ENCODE measurements at places on chromosomes 3 and 15. TPM values are rescaled to one million over a fixed set of nuclear protein-coding genes. Genes with fewer than 3 reads are reported as not detected.

DNA sequence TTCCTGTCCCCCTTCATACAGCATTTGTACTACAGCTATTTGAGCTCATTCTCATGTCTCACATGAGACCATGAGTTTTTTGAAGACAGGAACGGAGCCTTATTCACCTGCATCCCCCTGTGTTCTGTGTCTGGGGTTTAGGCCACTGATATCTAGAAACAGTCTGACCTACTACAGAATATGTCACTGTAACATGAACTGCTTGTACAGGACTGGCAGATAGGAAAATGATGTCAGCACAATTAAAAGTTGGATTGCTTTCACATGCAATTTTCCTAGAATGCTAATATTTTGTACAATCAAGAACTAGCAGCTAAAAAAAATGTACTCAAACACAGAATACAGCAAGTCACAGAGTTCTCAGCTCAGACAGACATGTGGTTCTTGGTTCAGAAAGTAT lies 90.8 kb upstream of the FGF12 start:
- peaks cover 52% of the 10 kb centered on the region for H3K4me1 ChIP-seq
- H3K27ac ChIP-seq: peak overlapping the region; percentile 94
- no peaks in the 10 kb centered on the region for H3K36me3 ChIP-seq
- peak overlapping the region; percentile 25 for H3K4me3 ChIP-seq
- H3K27me3 ChIP-seq: peaks cover 2% of the 10 kb centered on the region

DNA sequence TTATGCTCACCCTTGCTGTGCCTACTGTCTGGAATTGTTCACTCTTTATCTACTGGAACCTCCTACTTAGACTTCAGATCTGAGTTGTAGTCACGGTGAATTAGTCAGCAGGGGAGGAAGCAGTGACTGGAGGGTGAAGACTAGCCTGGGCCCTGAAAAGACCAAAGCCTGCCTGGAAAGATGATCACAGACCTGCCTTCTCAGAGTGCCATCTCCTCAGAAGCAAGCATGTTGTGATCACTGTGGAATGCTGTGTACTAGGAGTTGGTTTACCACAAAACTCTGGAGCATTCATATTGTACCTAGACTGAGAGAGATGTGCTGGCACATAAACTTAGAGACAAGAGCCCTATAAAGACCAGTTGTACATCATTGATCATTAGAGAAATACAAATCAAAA lies 100.7 kb upstream of the SCN10A start:
- no peaks in the 10 kb centered on the region for H3K36me3 ChIP-seq
- no peak for DNase-seq
- no peaks in the 10 kb centered on the region for H3K4me1 ChIP-seq
- no peak overlapping the region for H3K27ac ChIP-seq

DNA sequence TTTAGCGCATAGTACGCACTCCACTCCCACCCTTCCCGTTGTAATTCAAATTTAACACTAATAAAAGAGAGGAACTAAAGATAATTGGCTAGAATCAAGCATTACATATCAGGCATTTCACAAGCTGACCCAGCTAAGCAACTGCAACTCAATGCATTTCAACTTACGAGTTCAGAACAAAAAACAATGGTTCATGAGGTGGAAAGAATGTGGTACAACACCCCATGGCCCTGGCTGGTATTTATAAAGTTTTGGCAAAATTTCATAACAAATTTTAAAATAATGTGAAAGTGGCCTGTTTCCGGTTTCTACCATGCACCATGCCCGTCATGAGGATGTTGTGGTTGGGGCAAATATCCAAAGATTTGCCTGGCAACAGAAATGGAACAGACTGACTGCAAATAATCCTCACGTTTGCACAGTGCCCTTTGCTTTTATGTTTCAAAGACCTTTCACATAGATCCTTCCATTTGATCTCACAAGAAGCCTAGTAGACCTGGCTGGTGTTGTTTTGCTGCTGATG lies 455.3 kb upstream of the NR2F2 start:
- H3K27me3 ChIP-seq: peaks cover 7% of the 10 kb centered on the region
- DNase-seq: peak; percentile 66

DNA sequence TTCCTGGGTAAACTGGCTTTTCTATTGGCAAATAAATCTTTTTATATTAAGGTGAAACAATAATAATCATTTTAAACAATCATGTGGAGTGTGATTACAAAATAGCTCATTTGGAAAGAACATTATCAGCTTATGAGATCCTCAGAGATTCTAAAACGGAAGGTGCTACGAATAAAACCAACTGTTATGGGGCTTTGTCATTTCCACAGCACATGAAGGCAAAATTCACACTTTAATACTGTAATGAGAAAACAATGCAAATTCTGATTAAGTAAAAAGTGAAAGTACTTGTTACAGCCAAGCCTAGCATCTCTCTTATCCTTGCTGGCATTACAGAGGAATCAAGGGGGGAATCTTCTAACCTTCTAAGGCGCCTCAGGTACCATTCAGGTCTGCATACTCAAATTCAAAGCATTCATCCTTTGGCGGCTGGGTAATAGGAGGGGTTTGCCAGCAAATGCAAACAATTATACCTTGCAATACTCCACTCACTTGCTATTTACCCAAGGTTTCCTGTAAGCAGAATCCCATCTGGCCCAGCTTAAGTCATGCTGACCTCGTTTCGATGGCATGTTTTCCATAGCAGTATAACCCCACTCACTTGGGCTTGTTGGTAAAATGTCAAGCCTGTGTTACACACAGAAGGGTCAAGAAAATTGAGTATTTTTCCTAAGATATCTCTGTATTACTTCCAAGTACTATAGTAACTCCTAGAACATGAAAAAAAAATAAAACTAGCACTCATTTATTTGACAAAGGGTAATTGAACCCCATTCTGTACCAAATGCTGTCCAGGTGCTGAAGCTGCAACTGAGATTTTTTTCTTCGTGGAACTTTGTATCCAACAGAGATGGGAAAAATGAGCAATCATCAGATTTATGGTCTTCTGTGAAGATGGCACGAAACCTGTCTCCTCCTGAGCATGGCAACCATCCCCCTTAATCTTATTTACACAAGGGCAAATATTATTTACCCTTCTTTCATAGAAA lies 183.7 kb upstream of the LMCD1 start:
- H3K27ac ChIP-seq: no peak overlapping the region
- no peak overlapping the region for H3K4me3 ChIP-seq
- H3K27me3 ChIP-seq: no peaks in the 10 kb centered on the region

DNA sequence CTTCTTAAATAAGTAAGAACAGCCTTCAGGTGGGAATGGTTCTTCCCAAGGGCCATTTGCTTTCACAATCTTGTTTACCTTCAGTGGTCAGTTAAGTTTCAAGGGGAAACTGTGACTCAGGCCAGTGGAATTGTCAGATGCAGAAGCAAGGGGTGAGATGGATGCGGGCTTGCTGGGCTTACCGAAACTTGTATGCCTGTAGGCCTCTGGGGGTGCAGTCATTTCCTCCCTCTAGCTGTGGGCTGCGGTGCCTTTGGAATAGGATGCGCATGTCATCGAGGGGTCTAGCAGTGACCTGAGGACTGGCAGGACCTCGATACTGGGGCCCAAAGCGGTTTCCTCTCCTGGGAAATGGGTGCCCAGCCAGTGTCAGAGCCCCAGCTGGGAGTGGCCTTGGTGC lies 121.6 kb downstream of the EEFSEC start:
- no peaks in the 10 kb centered on the region for H3K27me3 ChIP-seq
- no peak overlapping the region for H3K27ac ChIP-seq
- no peak for DNase-seq
- no peaks in the 10 kb centered on the region for H3K4me1 ChIP-seq
- H3K36me3 ChIP-seq: no peaks in the 10 kb centered on the region
- no peak overlapping the region for H3K4me3 ChIP-seq

- DNase-seq: no peak
- H3K36me3 ChIP-seq: no peaks in the 10 kb centered on the region
- no peak overlapping the region for H3K4me3 ChIP-seq
- H3K4me1 ChIP-seq: no peaks in the 10 kb centered on the region
Observed at GRCh38 chr3:54547051-54547450, 380.8 kb downstream of the LRTM1 start.

DNA sequence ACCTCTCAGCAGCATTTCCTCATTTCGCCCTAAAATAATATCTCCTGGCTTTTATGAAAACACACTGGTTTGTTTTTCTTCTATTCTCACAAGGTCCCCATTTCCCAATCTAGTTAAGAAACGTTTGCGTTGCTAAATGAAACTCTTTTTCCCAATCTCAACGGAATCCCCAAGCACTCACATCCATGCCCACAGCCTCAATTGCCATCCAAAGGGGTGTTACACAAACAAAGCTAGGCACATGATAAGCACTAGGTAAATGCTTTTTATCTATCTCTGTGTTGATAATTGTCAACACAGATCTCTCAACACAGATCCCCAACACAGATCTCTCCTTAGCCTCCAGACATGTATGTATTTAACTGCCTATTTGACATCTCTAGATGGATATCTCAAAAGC lies 35.2 kb upstream of the TF start:
- peaks cover 10% of the 10 kb centered on the region for H3K27me3 ChIP-seq
- no peak overlapping the region for H3K4me3 ChIP-seq
- no peaks in the 10 kb centered on the region for H3K36me3 ChIP-seq
- H3K4me1 ChIP-seq: no peaks in the 10 kb centered on the region
- H3K27ac ChIP-seq: no peak overlapping the region
- no peak for DNase-seq

DNA sequence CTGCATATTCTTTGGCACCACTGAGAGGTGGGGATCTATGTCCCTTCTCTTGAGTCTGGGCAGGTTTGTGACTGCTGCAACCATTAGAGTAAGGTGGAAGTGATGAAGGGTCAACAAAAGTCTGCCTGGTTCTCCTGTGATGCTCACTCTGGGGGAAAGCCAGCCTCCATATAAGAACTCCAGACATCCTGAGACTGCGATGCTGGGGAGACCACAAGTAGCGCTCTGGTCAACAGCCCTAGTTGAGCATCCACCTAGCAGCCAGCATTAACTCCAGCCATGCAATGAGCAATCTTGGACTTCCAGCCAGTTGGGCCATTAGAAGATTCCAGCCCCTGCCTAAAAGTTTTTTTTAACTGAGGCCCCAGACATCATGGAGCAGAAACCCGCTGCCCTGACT lies 62.8 kb downstream of the SCN11A start:
- H3K27ac ChIP-seq: no peak overlapping the region
- no peak for DNase-seq
- H3K27me3 ChIP-seq: peaks cover 13% of the 10 kb centered on the region
- H3K4me3 ChIP-seq: no peak overlapping the region

DNA sequence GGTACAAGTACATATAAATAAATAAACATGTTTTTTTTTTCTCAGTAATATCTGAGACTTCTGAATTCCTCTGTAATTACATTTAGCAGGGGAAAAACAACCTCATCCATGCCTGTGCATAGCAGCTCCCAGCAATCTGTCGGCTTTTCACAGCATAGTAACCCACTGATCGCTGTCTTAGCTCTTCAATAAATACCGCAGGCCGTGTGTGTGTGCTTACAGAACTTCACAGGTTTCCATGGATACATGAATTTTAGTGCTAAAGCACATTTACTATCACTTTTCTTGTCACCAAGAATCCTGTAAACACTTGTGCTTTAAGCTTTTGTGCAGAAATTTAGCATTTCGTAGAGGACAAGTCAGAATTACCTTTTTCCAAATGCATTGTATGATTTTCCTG lies 4.0 kb upstream of the PLAAT1 start:
- peaks cover 29% of the 10 kb centered on the region for H3K27me3 ChIP-seq
- DNase-seq: no peak
- H3K4me3 ChIP-seq: no peak overlapping the region
- no peaks in the 10 kb centered on the region for H3K4me1 ChIP-seq

Gene THPO
- total RNA-seq: not detected
